HepG2 (cell line): ENCODE measurements at places on chromosomes 2 and 18. TPM values are rescaled to one million over a fixed set of nuclear protein-coding genes. Genes with fewer than 3 reads are reported as not detected.

The CAPN13 gene
- total RNA-seq = not detected in 2 replicates

The GALNT13 gene
- total RNA-seq = 4.8 and 5.0 TPM in 2 replicates

The DNAH6 gene
- not detected in 2 replicates for total RNA-seq

The MARCHF4 gene
- not detected in 2 replicates for total RNA-seq
